Heart right ventricle (tissue), 16 donors: ENCODE measurements at places on chromosomes 16 and 17. TPM values are rescaled to one million over a fixed set of nuclear protein-coding genes. Genes with fewer than 3 reads are reported as not detected.

- no peak for DNase-seq
Measured at GRCh38 chr17:34837876-34838478, 123.3 kb downstream of the CCT6B start.

The RBFOX1 gene
- total RNA-seq: 64.7 TPM

The SNAI3 gene
- total RNA-seq: 0.33 TPM

GRCh38 chr17:64554028-64554637, 47.4 kb downstream of the CEP95 start:
- DNase-seq: no peak

The TMEM88 gene
- 28.8 TPM for total RNA-seq

- peak; percentile 3 for DNase-seq
Measured at GRCh38 chr17:81902653-81903414, 796 bp downstream of the NPB start.

DNA sequence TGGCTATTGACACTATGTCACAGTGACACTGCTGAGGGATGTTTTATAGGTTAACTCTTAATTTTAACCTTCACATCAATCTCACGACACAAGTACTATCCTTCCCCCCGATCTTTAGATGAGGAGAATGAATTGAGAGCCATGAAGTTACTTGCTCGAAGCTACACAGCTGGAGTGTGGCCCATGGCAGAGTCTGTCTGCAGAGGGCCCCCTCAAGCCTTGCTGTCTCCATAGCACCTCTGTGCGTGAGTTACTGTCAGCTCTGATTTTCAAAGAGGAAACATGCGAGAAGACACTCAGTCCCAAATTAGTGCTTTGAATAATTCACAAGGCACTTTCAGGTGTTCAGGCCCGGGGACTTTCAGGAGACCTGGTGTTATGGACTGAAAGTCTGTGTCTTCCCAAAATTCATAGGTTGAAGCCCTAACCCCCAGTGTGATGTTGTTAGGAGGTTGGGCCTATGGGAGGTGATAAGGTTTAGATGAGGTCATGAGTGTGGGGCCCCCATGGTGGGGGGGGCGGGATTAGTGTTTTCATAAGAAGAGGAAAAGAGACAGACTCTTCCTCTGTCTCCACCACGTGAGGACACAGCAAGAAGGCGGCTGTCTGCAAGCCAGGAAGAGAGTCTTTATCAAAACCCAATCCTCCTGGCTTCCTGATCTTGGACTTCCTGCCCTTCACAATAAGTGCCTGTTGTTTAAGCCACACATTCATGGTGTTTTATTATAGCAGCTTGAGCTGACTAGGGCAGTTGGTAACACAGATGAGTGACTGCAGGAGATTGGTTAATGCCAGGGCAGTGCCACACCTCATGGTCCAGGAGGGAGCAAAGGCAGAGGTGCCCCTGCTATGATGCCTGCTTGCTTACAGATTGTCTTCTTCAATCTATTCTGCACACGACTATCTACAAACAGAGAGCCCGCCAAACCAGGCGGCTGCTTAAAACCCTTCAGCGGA, 281.8 kb downstream of the HAPSTR1 start:
- DNase-seq: no peak

DNA sequence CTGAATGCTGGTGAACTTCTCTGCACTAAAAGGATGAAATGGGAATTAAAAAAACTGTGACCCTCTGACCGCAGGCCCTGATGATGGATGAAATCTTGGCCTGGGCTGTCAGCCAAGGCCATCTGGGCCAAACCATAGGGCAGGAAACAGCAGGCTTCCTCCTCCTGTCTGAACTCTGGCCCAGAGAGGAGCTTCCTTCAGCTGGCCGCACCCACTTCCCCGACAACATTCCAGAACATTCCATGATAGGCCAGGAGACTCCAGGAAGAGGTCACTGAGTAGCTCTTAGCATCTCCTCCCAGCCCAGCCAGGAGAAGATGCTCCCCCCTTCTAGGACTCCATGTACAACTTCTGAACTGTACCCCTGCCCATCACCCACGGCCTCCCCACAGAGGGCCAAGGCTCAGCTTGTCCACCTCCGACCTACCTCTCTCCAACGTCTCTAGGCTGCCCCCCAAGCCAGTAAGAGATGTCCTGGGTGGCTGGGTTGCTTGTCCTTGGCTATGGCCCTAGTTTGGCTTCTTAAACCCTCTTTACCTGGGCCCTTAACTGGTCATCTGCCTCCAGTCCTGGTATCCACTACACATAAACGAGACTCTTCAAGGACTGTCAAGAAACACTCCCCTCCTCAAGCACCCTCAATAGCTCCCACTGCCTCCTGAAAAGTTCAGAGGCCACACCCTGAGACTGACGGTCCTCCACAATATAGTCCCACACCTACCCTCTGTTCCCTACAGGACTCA, 1.7 kb downstream of the RPH3AL start:
- peak; percentile 83 for DNase-seq

DNA sequence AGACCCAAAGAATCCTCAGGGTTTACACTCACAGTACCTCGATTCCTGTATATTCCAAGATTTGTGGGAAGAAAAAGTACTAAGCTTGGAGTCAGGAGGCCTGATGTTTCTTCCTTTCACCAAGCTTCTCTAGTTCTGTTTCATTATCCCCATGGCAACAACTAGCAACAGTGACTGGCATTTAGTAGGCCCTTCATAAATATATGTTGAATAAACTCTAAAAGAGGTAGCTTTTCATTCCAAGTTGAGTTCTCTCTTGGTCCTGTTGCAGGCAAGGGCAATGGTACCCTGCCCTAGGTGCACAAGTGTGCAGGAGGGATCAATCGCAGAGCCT, 527 bp upstream of the UBE2Z start:
- no peak for DNase-seq

DNA sequence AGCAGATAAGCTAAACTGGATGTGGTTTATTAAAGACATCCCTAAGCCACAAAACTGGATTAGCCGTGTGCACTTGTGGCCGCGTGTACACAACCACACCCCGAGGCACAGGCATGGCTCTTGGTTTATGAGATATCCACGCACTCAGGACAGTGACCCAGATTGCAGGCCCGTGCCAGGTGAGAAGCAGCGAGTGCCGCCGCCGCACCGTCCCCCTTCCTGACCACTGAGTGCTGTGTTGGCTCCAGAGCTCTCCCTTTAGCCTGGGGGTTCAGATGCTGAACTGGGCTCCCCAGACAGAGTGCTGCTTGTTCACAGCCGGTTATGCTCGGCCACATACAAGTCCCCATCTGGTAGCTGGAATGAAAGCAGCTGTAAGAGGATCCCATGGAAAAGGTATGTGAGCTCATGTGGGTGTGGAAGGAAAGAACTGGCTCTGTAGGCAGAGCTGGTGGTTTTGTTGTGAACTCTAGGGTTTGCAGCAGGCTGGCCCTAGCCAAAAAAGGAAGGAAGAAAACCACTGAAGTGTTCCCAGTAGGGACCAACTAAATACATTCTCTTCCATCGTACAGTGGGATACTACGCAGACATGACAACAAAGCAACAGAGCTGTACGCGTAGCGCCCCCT, 29.5 kb downstream of the KNOP1 start:
- no peak for DNase-seq

The KCNH4 gene
- not detected for total RNA-seq

The PKMYT1 gene
- total RNA-seq: 1.9 TPM

DNA sequence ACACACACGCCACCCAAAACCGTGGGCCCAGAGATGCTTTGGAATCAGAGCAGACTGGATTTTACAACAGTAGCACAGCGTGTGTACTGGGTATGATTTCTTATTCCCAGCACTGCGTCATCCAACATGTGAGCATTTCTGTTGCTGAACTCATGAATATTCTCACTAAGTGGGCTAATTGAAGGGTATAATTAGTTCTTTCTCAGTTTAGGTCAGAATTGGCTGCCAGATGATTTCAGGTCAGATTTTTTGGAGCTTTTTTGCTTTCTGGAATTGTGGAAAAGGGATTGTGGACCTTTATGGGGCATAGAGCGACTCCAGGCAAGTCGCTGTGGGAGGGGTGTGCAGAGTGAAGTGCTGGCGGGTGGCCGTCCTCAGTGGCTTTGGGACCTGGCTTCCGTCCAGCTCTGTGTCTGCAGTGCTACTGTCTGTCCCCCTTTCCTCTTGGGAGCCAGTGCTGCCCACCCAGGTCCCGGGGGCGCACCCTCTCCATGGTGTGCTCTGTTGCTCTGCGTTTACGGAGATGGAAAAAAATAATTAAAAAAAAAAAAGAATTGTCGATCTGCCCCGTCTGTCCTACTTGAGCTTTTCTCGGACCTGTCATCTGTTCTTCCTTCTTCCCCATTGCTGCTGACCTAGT, 25.0 kb downstream of the FOXK2 start:
- DNase-seq: peak; percentile 45

- no peak for DNase-seq
Measured at GRCh38 chr17:83002118-83002805, 77.1 kb upstream of the METRNL start.
